ENCODE measurements at places on chromosomes 1 and 21. TPM values are rescaled to one million over a fixed set of nuclear protein-coding genes. Genes with fewer than 3 reads are reported as not detected.

NME7 gene
- 9.8 TPM for total RNA-seq

FAM163A gene
- not detected for total RNA-seq

UMODL1 gene
- total RNA-seq, result not detected

CSMD2 gene
- total RNA-seq, result 0.44 TPM

LIX1L gene
- total RNA-seq, result 5.2 TPM

ZBED6 gene
- total RNA-seq, result 20.3 TPM

CCDC27 gene
- total RNA-seq, result not detected

GNAT2 gene
- not detected for total RNA-seq

DNA sequence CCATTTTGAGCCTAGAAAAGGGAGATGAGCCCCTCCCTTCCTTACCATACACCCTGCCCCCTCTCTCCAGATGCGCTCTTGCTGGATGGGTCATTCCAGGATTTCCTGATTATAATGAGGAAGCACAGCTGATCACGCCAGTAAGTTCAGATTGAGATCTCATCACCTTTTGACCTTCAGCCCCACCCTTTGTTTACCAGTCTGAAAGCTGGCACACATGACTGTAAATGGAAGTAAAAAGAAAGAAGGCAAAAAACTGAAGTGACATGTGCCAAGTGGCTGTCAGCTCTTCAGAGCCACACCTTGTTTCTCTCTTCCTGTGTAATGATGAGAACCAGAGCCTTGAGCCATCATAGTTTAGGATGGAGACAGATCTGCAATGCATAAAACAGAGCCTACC, 27.9 kb downstream of the S1PR1 start:
- H3K4me3 ChIP-seq, result no peak overlapping the region
- no peak overlapping the region for H3K27ac ChIP-seq
- H3K36me3 ChIP-seq, result no peaks in the 10 kb centered on the region
- H3K27me3 ChIP-seq, result no peaks in the 10 kb centered on the region
- DNase-seq, result no peak

- H3K4me3 ChIP-seq, result no peak overlapping the region
- no peaks in the 10 kb centered on the region for H3K4me1 ChIP-seq
- DNase-seq, result no peak
- H3K27ac ChIP-seq, result no peak overlapping the region
Measured at GRCh38 chr21:35980821-35981220, 79.5 kb downstream of the SETD4 start.

DNA sequence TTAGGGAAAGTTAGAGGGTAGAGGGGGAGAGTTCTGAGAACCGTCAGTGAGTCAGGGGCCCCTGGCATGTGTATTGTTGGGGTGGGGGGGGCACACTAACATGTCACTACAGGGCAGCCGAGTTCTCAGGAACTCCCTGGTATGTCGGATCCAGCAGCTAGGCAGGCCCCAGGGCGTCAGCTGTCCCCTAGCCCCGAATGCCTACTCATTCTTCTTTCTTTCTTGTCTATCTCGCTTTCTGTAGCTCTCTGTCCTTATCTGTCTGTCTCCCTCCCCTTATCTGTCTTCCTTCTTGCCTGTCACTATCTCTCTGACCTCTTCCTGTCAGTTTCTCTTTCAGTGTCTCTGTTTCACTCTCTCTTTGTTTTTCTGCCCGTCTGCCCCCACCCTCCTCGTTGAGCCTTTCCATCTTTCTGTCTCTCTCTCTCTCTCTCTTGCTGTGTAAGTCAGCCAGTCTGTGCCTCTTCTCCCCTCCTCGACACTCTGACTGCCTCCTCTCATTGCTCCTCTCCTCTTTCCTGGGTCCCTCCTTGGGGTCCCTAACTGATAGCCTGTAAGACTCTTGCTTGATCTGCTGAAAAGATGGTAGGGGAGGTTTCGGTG, 2.4 kb downstream of the NTRK1 start:
- H3K36me3 ChIP-seq, result no peaks in the 10 kb centered on the region
- H3K4me1 ChIP-seq, result peaks cover 26% of the 10 kb centered on the region
- no peak overlapping the region for H3K27ac ChIP-seq
- DNase-seq, result no peak

DNA sequence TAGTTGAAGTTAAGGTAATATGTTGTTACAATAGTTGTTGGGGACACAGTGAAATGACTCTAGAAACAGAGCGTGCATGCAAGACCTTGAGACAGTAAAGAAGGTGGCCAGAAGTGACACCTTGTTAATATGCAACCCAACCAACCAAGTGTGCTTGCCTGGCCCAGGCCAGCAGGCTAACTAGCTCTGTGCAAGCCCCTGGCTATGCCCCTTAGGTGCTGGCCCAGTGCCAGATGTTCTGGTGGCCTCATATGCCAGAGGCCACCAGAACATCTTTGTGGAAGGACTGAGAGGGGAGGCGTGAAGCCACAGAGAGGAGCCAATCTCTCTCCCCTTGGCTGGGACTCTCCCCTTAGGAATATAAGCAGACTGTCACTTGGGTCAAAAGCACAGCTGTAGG, 111.2 kb upstream of the JUN start:
- H3K27me3 ChIP-seq, result no peaks in the 10 kb centered on the region
- peak overlapping the region; percentile 72 for H3K27ac ChIP-seq
- no peak for DNase-seq
- H3K4me1 ChIP-seq, result peaks cover 59% of the 10 kb centered on the region
- no peak overlapping the region for H3K4me3 ChIP-seq

GRCh38 chr1:3593334-3593733, 18.0 kb downstream of the MEGF6 start:
- peaks cover 44% of the 10 kb centered on the region for H3K4me1 ChIP-seq
- DNase-seq, result no peak
- peak overlapping the region; percentile 5 for H3K27ac ChIP-seq
- H3K36me3 ChIP-seq, result no peaks in the 10 kb centered on the region

- H3K36me3 ChIP-seq, result peaks cover 3% of the 10 kb centered on the region
- H3K4me3 ChIP-seq, result no peak overlapping the region
- no peaks in the 10 kb centered on the region for H3K4me1 ChIP-seq
- H3K27ac ChIP-seq, result no peak overlapping the region
Measured at GRCh38 chr1:208112401-208112800, 131.8 kb downstream of the PLXNA2 start.

GRCh38 chr1:174875306-174875705, 124.4 kb upstream of the CACYBP start:
- peak overlapping the region; percentile 6 for H3K27ac ChIP-seq
- peaks cover 10% of the 10 kb centered on the region for H3K4me1 ChIP-seq
- no peaks in the 10 kb centered on the region for H3K36me3 ChIP-seq

DNA sequence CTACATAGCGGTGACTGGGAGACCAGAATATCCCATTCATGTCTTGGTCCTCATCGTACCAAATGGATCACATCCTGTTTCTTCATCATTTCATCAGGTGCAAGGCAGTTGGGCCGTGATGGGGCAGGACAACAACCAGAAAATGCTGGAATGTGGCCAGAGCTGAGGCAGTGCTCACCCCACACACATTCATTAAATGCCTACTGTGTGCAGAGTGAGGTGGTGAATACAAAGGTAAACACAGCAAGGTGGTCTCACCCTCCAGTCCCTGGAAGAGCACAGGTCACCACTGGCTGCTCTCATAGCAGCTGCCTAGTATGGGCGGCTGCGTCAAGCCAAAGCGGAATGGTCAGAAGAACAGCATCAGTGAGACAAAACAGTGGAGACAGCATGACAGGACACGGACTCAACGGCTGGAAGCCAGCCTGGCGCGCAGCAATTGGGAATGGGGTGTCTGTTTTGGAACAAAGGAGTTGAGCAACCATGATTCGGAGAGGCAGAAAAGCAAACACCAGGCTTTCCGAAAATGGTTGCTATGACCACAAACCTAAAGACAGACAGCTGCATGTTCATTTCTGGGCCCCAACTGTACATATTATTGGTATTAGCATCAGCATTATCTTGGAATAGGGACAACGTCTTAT, 5.6 kb upstream of the ADAMTSL4 start:
- no peak for DNase-seq
- peaks cover 8% of the 10 kb centered on the region for H3K4me1 ChIP-seq
- H3K4me3 ChIP-seq, result no peak overlapping the region
- H3K36me3 ChIP-seq, result no peaks in the 10 kb centered on the region

DNA sequence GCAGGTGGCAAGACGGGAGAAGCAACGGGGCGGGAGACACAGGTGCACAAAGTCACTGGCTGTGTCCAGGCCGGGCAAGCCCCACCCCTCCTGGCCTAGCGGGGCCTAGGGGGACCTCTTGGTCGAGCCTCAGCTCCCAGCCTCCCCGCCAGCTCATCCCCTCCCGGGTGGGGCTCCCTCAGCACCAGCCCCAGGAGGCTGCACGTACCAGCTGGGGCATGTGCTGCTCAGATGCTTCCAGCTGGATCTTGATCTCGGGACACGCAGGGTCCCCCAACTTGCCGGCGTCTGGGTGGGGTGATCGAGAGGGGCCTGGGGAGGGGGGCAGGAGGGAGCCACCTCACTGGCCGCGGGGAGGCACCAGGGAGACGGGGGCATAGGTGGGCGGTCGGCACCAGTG, 71.4 kb downstream of the RAP1GAP start:
- no peak overlapping the region for H3K4me3 ChIP-seq
- H3K27ac ChIP-seq, result no peak overlapping the region
- no peaks in the 10 kb centered on the region for H3K36me3 ChIP-seq
- no peaks in the 10 kb centered on the region for H3K4me1 ChIP-seq

DNA sequence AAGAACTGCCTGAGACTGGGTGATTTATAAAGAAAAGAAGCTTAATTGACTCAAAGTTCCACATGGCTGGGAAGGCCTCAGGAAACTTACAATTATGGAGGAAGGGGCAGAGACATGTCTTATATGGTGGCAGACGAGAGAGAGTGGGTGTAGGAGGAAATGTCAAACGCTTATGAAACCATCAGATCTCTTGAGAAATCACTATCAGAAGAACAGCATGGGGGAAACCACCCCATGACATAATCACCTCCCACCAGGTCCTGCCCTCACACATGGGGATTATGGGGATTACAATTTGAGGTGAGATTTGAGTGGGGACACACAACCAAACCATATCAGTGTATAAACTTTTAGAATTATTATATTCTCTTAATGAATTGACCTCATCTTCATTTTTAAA, 335.9 kb upstream of the DPYD start:
- H3K4me3 ChIP-seq, result no peak overlapping the region
- H3K36me3 ChIP-seq, result no peaks in the 10 kb centered on the region
- no peaks in the 10 kb centered on the region for H3K27me3 ChIP-seq
- no peak for DNase-seq

DNA sequence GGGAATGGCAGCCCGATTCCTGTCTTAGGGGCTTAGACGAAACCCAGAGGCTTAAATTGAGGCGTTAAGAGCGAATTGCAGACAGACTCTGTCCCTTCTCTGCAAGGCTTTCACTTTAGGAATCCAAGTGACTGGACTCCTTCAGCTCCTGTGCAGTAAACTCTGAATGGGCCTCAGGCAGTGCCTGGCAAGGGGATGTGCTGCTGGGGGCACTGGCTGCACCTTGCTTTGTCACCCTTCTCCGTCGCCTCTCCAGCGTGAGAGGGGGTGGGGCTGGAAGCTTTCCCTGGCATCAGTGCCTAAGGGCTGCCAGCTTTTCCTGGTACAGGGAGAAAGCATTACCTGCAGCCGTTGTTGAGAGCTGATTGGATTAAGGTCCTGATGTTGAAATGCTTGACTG, 39.9 kb upstream of the NFASC start:
- no peak overlapping the region for H3K27ac ChIP-seq
- no peak for DNase-seq
- H3K4me3 ChIP-seq, result no peak overlapping the region
- H3K36me3 ChIP-seq, result no peaks in the 10 kb centered on the region

GRCh38 chr1:218392780-218393179, 47.6 kb downstream of the TGFB2 start:
- no peak overlapping the region for H3K27ac ChIP-seq
- H3K4me3 ChIP-seq, result no peak overlapping the region
- no peaks in the 10 kb centered on the region for H3K36me3 ChIP-seq
- DNase-seq, result no peak
- H3K4me1 ChIP-seq, result peaks cover 3% of the 10 kb centered on the region
- H3K27me3 ChIP-seq, result no peaks in the 10 kb centered on the region

DNA sequence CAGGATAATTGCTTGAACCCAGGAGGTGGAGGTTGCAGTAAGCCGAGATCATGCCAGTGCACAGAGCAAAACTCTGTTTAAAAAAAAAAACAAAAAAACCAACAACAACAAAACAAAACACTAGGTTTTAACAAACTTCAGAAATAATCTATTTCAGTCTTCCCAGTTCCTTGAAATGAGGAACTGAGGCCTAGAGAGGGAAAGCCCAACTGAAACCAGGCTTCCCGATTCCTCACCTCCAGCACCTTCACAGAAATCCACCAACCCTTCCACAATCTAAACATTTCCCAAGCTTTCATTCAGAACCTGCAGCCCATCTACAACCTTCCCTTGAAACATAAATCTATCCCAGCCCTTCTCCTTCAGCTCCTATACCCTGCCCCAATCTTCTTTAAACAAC, 612 bp upstream of the CD52 start:
- H3K27me3 ChIP-seq, result no peaks in the 10 kb centered on the region
- DNase-seq, result no peak
- H3K4me3 ChIP-seq, result no peak overlapping the region
- no peaks in the 10 kb centered on the region for H3K36me3 ChIP-seq
- peaks cover 19% of the 10 kb centered on the region for H3K4me1 ChIP-seq

GRCh38 chr1:84301004-84301784, at the start of gene SAMD13:
Gene SAMD13 (plus strand): TSS chr1:84301708. CDS start chr1:84303235, 1,527 bp downstream.
- H3K4me3 ChIP-seq, result peak within 1 kb of the TSS; percentile 34
- H3K27me3 ChIP-seq, result no peaks in the 10 kb centered on the region
- H3K4me1 ChIP-seq, result peaks cover 51% of the 10 kb centered on the region
- DNase-seq, result peak; percentile 68

- no peaks in the 10 kb centered on the region for H3K4me1 ChIP-seq
- no peak overlapping the region for H3K27ac ChIP-seq
- H3K27me3 ChIP-seq, result no peaks in the 10 kb centered on the region
- no peaks in the 10 kb centered on the region for H3K36me3 ChIP-seq
Measured at GRCh38 chr1:67372136-67372535, 58.1 kb downstream of the SERBP1 start.

DNA sequence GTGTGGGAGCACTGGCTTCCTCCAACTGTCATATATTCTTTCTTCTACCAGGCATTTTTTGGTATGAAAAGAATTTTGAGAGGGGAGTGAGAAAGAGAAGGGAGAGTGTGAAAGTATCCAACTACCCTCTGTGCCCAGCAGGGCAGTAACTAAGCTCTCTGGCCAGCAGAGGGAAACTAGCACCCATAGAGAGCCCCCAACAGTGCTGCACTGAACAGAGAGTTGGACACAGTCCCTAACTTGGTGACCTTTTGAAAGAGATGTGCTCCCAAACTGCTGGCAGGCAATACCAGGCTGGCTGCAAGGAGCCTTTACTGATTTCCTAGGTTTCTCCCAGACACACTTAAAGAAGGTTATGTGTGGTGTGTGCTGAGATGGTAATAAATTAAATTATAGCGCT, 118.8 kb upstream of the PBX1 start:
- no peaks in the 10 kb centered on the region for H3K36me3 ChIP-seq
- no peaks in the 10 kb centered on the region for H3K27me3 ChIP-seq
- H3K4me1 ChIP-seq, result no peaks in the 10 kb centered on the region
- DNase-seq, result no peak
- H3K4me3 ChIP-seq, result no peak overlapping the region

GRCh38 chr1:34591751-34592629, 162.9 kb upstream of the GJB5 start:
- DNase-seq, result no peak
- no peaks in the 10 kb centered on the region for H3K27me3 ChIP-seq
- no peaks in the 10 kb centered on the region for H3K4me1 ChIP-seq
- no peaks in the 10 kb centered on the region for H3K36me3 ChIP-seq
- H3K4me3 ChIP-seq, result no peak overlapping the region

GRCh38 chr1:60583696-60584095, 498.7 kb upstream of the NFIA start:
- no peaks in the 10 kb centered on the region for H3K4me1 ChIP-seq
- DNase-seq, result no peak
- H3K27me3 ChIP-seq, result no peaks in the 10 kb centered on the region
- no peaks in the 10 kb centered on the region for H3K36me3 ChIP-seq
- no peak overlapping the region for H3K4me3 ChIP-seq
- no peak overlapping the region for H3K27ac ChIP-seq
